GM12878 (cell line): ENCODE measurements at places on chromosomes 5 and 9. TPM values are rescaled to one million over a fixed set of nuclear protein-coding genes. Genes with fewer than 3 reads are reported as not detected.

STKLD1 gene
- 0.35 TPM in 1 of 2 replicates, not detected in the other for total RNA-seq

DNA sequence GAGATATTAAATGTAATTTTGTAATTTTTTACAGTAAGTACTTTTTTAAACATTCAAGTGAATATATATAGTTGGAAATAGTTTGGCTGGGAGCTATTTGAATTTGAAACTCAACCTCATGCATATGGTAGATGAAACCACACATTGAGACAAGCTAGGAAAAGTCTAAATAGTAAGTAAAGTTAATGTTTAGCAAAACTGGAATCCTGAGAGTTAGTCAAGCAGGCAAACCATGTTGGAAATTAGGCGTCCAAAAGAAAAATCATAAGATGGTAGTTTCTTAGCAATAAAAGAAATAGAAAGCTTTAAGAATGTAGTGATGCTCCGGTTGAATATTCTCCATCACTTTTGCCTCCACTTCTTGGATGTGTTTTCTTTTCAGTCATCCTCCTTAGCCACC is 657.1 kb upstream of the CDH10 start:
- DNase-seq: no peak

MARCOL gene
- total RNA-seq: not detected in 2 replicates

DNA sequence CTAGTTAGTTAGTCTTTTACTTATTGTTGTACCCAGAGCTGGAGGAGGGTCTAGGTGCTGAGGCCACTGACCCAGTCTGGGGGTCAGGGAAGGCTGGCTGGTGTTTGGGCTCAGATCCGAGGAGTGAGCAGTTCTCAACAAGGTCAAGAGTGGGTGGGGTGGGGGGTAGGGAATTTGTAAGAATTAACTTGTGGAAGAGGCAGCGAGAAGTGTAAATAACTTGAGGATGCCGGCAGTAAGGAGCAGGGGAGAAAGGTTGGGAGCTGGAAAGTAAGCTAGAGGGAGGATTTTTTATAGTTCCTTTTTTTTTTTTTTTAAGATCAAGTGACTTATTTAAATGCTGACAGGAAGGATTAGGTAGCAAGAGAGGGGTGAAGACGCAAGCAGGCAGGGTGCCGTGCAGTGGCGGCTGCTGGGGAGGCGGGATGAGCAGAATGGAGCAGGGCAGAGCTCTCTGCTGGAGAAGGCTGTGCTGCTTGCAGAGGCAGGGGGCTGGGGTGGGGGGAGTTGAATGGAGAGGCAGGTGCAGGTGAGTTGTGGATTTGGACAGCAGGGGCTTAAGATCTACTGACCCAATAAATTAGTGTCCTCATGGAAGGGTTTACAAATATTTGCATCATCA is 35.3 kb upstream of the SMIM32 start:
- no peak for DNase-seq

DNA sequence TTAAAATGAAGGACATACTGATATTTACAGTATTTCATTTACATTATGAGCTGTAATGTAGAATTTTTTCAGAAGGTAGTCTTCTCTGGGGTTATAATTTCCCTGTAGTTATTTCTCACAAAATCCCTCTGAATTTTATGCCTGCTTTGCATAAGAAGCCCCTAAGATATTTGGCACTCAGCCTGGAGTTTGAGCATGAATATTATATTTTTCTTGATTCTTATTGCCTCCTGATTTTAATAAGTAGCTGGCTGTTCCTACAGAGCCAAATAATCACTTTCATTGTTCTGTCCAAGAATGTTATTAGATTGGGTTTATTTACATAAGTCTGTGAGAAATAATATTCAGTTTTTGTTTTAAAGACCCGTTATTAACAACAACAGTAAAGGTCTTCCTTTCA is 195.0 kb downstream of the FER start:
- no peak for DNase-seq

DNA sequence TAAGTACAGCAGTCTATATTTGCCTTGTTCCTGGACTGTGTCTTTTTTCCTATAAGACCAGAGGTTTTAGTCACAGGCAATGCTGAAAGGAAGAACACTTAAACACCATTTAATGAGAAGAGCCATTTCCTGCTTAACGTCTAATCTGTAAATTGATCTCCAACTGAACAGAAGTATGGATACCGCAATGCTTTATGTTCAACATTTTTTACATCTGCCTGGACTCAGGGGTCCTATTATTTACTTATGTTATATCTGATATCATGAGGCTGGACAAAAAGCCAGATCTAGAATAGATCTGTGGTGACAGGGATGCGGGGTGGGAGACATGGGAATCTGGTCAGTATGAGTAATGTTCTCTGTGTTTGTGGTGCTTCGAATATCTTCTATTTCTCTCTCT is 334.6 kb upstream of the MPDZ start:
- DNase-seq: no peak

HARS1 gene
- 68.8 and 77.1 TPM in 2 replicates for total RNA-seq

- no peak for DNase-seq
Observed at GRCh38 chr9:86772635-86772993, 174.7 kb downstream of the GAS1 start.

PLPPR1 gene
- total RNA-seq: not detected in 2 replicates

- no peak for DNase-seq
Observed at GRCh38 chr5:116593340-116593739, 18.7 kb upstream of the SEMA6A start.

GRCh38 chr5:126519637-126520592 is 75.1 kb downstream of the ALDH7A1 start:
- no peak for DNase-seq

ORM2 gene
- 0.64 TPM in 1 of 2 replicates, not detected in the other for total RNA-seq

GRCh38 chr5:164844348-164844747 is 1338.9 kb downstream of the MAT2B start:
- DNase-seq: no peak

DNA sequence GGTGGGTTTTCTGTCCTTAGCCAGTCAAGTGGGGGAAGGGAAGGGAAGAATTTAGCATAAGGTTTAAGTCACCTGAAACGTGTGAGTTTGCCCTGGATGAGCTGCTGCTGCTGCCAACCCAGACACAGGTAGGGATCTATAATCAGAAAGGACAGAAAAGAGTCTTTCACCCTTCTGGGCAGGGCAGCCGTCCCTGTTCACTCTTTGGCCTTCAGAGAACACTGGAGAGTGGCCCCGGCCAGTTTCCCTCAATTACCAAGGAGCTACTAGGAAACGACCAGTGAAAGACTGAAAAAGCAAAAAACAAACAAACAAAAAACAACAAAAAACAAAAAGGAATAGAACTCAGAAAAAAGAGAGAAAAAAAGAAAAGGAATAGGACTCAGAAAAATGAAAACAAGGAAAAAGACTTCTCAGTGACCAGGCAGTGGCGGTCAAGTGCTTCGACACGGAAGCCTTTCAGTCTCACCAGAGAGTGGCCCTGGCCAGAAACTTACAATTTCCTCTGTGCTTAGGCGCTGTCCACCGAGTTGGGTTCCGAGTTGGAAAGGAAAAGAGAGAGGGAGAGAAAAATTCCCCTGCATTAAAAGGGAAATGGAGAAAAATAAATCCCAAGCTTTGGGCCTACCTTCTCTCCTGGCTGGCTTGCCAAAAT is 2.5 kb upstream of the GM2A start:
- no peak for DNase-seq

GRCh38 chr5:67879620-67880510 is 335.7 kb upstream of the PIK3R1 start:
- DNase-seq: no peak

WWC1 gene
- total RNA-seq: 5.3 and 5.9 TPM in 2 replicates

- DNase-seq: no peak
Observed at GRCh38 chr9:69627281-69627680, 44.9 kb downstream of the APBA1 start.

DNA sequence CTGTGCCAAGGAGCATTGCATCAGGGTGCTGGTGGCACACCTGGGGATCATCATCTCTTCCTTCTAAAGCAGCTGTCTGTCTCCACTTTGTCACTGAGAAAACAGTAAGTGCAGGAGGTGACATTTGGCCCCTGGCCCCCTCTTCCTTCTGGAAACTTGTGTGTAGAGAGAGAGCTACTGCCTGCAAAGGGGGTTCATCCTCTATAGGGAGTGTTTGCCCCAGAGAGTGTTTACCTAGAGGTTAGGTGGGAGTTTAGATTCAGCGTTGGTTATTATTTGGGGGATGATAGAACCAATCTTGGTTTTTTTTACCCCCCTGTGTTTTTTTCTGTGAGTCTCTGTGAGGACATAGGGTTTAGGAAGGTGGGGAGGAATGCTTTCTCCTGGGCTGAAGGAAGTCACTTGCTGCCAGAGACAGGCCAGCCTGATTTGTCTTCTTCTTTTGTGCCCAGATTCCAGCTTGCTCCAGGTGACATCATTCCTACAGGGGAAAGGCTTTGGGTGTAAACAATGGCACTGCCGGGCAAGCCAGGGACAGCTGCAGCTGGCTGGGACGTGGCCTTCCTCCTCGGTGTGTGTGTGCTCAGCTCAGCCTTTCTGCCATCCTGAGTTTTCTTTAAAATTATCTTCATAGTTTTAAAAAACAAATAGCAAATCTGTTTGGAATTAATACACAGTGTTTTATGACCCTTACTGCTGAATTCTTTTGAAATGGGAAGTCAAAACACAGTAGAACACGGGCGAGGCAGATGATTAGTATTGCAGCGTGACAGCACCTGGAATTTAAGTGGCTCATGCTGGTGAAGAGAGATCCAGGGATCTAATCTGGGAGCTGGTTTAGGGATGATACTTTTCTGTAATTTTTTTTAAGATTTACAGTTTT is 24.5 kb downstream of the PRRC2B start:
- no peak for DNase-seq

DNA sequence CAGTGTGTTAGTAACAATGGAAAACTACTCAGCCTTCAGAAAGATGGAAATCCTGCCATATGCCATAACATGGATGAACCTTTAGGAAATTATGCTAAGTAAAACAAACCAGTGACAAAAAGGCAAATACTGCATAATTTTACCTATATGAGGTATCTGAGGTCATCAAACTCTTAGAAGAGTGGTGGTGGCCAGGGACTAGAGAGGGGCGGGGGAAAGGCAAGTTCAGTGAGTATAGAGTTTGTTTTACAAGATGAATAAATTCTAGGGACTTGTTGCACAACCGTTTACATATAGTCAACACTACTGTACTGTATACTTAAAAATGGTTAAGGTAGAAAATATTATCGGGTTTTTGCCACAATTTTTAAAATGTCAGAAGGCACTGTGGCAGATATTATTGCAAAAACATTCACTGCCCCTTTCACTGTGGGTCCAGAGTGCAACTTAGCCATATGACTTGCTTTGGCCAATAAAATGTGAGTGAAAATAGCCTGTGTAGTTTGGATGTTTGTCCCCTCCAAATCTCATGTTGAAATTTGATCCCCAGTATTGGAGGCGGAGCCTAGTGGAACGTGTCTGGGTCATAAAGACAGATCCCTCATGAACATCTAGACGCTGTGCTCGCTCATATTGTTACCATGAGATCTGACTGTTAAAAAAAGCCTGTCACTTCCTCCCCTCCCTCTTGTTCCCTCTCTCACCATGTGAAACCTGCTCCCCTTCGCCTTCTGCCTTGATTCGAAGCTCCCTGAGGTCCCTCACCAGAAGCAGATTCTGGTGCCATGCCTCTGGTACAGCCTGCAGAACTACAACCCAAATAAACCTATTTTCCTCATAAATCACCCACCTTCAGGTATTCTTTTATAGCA is 9.5 kb downstream of the ZNF367 start:
- DNase-seq: no peak

GRCh38 chr5:31935496-31936369 is 238.4 kb downstream of the GOLPH3 start:
- DNase-seq: no peak

DNA sequence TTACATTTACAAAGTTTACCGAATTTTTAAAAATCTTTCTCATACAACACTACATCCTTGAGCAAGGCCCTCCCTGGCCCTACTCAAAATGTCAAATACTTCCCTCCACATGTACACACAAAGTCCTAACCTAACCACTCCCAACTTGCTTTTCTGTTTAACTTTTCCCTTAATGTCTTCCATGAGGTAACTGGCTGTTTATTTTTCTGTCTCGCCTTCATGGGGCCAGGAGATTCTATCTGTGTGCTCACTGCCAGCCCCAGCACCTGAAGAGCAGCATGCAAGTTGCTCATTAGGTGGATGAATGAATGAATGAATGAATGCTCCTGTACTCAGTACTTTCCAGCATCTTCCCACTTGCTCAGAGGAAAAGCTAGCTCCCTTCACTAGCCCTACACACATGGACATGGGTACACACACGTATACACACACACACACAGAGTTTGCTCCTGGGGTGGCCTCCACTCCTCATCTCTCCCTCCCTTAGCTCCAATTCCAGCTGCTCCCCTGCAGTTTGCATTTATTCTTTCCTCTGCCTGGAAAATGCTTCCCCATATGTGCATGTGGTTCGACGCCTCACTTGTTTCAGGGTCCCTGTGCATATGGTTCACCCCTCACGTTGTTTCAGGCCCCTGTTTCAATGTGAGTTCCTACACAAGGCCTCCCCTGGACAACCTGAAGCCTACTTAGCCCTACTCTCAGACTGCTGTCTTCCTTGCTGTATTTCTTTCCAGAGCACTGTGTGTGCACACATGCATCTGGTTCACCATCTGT is 165.2 kb downstream of the ROR2 start:
- DNase-seq: no peak

CDH6 gene
- not detected in 2 replicates for total RNA-seq

GLRA1 gene
- not detected in 2 replicates for total RNA-seq

RASGRF2 gene
- total RNA-seq: 0.05 and 0.19 TPM in 2 replicates

FRMPD1 gene
- total RNA-seq: not detected in 2 replicates

GRCh38 chr5:93100428-93100827 is 480.6 kb downstream of the NR2F1-AS1 start:
- DNase-seq: no peak

SPATA6L gene
- total RNA-seq: 1.6 and 2.1 TPM in 2 replicates

- no peak for DNase-seq
Observed at GRCh38 chr9:72980600-72981265, 27.9 kb upstream of the ALDH1A1 start.

DNA sequence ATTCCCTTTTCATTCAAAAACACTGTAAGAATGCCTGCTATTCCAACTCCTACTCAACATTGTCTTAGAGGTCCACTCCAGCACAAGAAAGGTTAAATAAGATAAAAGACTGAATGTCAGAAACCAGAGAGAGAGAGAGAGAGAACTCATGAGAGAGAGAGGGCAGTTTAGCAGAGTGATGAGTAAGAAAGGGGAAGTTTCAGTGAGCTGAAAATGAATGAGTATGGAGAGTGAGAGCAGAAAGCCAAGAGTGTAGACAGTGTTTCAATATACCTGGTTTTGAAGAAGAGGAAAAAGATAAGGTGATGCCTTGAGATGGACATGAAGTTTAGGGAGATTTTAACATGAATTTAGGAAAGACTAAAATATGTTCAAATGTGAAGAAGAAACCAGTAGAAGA is 528.0 kb upstream of the SEMA6A start:
- no peak for DNase-seq

DNA sequence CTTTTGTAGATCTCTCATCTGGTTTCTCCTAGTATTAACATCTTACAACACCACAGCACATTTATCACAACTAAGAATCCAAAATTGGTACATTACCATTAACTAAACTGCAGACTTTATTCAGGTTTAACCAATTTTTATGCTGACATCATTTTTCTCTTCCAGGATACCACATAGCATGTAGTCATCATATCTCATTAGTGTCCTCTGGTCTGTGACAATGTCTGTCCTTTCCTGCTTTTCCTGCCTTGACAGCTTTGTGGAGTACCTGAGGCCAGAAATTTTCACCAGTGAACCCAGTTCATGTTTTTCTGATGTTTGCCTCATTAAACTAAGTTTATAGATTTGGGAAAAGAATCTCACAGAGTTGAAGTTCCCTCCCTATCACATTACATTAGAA is 294.7 kb upstream of the TNC start:
- no peak for DNase-seq

- no peak for DNase-seq
Observed at GRCh38 chr5:52656569-52657246, 131.0 kb upstream of the ITGA1 start.

- no peak for DNase-seq
Observed at GRCh38 chr9:98532574-98532973, 176.2 kb downstream of the GABBR2 start.
